ENCODE measurements at places on chromosomes 5 and 9. TPM values are rescaled to one million over a fixed set of nuclear protein-coding genes. Genes with fewer than 3 reads are reported as not detected.

MXD3 gene
- 25.0 TPM for total RNA-seq

CDH18 gene
- not detected for total RNA-seq

ENG gene
- 58.5 TPM for total RNA-seq

ABO gene
- total RNA-seq = 4.8 TPM

NUTM2G gene
- total RNA-seq = not detected

CACFD1 gene
- 70.1 TPM for total RNA-seq

KCNV2 gene
- not detected for total RNA-seq

DNA sequence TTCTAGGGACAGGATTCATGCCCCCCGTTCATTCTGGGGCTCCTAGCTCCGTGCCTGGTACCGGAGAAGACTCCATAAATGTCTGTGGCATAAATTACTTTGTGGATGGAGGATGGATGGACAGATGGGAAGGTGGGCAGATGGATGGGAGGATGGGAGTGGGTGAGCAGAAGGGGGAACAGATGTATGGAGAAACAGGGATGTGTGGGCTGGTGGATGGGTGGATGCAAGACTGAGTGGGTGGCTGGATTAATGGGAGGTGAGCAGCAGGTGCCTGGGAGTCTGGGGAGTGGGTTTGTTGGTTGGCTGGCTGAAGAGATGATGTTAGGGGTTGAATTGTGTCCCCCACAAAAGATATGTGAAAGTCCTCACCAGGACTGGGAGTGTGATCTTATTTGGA lies 43.5 kb downstream of the SARDH start:
- DNase-seq = no peak

DNA sequence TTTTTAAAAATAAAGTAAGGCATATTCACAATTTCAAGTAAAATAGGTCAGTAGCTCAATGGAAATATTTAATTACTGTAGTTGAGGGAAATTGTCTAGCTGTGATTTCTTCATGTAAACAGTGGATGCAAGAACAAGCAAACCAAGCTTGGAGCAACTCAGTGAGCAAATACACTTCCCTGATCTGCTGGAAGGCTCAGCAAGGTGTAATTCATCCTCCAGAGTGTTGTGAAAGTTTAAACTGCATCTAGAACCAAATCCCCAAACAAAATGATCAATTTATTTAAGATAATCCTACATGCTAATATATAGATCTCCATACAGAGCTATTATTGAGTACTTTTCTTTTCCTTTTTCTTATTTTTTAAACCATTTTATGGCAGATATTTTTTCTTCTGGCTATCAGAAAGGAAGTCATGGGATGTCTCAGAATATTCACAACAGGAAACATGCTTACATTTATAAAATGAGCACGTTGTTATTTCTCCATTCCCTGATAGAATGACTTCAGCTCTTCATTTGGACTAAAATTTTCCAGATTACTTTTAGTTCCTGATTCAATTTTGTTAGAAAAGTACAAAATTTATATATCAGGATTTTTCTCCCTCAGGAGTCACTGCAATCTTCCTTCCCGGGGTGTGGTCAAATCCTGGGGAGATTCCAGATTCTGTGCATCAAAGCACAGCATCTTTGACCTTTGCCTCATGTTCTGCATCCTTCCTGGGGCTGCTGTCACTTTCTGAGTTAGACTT lies 219.2 kb upstream of the ELL2 start:
- no peak for DNase-seq

DNA sequence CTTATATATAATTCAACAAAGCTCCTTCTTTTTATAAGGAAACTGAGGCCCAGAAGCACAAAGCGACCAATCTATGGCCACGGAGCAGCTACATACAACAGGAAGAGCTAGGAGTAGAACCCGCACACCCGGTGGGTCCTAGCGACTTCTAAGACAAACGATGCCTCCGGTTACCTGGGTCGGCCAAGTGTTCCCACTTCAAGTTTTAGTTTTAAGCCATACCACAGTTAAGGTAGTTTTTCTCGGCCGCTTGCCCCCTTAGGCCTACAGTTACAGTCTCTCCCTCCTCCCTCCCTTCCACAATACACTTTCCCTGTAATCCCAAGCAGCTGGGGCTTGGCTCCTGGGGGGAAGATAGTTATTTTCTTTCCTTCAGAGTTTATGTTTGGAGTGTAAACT lies 533 bp downstream of the SREK1IP1 start:
- no peak for DNase-seq

DNA sequence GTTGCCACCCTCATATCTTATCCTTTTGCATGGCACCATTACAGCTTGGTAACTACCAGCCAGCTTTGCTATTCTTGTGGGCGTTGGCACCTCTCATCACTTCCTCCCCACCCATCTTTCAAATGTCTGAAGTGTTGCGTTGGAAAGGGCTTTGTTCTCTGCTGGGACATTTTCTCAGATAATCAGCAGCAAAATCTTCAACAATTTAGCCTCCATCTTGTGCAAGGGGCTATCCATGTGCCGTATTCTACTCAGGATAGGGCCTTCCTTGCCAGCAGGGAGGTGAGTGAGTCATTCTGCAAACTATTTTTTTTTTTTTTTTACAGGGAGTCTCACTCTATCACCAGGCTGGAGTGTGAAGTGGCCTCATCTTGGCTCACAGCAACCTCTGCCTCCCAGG lies 62.1 kb upstream of the NUDT12 start:
- DNase-seq = no peak

- DNase-seq = no peak
Observed at GRCh38 chr5:68232277-68232676, 16.7 kb downstream of the PIK3R1 start.

DNA sequence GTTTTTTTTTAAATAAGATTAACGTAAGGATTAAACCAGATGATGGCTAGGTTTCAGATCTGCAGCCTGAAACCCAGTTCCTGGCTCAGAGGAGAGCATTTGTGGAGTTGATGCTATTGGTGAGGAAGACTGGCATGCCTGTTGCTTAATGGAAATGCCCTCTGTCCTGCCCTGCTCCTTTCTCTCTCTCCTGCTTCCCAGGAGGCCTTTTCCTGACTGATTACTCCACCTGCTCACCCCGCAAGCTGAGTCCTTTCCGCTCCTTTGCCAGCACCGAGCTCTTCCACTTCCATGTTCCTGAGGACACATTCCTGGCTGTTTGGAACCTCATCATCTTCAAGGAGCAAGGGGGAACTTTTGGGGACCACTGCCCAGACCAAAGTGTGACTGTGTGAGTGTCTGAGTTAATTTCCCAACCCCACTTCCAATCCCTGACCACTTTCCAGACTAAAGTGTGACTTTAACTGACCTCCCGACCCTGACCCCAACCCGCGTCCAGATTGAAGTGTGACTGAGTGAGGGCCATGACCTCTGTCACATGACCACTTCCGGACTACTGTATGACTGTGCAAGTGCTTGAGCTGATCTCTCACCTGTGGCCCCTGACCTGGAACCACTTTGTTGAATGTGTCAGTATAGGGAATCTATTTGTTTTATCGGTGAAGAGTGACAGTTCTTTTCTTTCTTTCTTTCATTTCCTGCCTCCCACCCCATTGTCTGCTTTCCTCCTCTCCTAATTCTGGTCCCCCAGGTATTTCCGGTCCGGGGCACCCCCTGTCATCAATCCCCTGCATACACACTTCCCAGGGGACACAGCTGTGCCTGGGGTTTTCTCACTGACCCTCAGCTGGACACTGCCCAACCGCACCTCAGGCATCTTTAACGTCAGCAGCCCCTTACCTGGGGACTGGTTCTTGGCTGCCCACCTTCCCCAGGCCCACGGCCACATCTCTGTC lies 5.5 kb downstream of the TMEM8B start:
- DNase-seq = no peak

GRCh38 chr5:174326372-174326771 lies 280.9 kb downstream of the NSG2 start:
- no peak for DNase-seq

GRCh38 chr5:112604732-112605630 lies 132.7 kb upstream of the APC start:
- DNase-seq = peak; percentile 30

DNA sequence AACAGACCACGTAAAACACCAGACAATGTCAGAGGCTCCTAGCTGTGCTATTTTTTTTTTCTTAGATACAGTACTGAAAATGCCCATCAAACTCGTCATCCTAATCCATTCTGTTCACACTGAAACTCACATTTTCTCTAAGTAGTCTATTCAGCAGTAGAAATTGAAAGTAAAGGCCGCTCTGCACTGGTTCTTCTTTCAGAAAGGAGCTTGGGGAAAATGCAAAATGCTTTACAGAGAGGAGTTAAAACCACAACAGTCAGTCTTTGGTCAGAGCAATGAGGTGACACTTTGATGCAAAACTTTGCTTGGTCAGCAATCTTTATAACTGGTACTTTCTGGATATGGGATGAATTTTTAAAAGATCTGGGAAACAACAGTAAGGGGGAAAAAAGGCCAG lies 43.8 kb upstream of the SUSD1 start:
- no peak for DNase-seq

GRCh38 chr5:139664086-139664693 lies 16.0 kb downstream of the CXXC5 start:
- no peak for DNase-seq

GRCh38 chr9:2241461-2241835 lies 226.3 kb downstream of the SMARCA2 start:
- no peak for DNase-seq

GRCh38 chr9:134678666-134679443 lies 37.3 kb downstream of the COL5A1 start:
- DNase-seq = no peak

- DNase-seq = no peak
Observed at GRCh38 chr9:78032730-78033457, 1.3 kb upstream of the GNAQ start.

- no peak for DNase-seq
Observed at GRCh38 chr5:137580030-137580429, 80.9 kb upstream of the SPOCK1 start.

GRCh38 chr5:147375151-147375550 lies 134.7 kb downstream of the DPYSL3 start:
- DNase-seq = no peak

- DNase-seq = no peak
Observed at GRCh38 chr5:78661044-78661443, 12.5 kb upstream of the LHFPL2 start.

DNA sequence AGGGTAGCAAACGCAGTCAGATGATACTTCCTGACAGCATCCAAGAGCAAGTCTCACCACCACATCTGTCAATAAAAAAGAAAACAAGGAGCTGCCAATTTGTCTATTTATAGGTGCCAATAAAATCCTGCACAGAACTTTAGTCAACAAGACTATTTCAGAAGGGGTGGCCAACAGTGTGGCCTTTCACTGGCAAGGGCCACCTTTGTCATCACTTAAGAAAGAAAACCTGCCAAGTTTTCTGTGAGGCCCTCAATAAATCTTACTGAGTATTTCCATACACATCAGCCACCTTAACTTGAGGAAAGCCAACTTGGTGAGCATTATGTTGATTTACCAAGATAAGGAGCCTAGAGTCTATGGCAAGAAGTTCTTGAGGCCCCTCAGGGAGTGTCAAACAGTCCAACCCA lies 312.3 kb downstream of the ENC1 start:
- DNase-seq = no peak
